Pons (tissue), 1 donor: ENCODE measurements at places on chromosomes 4 and X.

DNA sequence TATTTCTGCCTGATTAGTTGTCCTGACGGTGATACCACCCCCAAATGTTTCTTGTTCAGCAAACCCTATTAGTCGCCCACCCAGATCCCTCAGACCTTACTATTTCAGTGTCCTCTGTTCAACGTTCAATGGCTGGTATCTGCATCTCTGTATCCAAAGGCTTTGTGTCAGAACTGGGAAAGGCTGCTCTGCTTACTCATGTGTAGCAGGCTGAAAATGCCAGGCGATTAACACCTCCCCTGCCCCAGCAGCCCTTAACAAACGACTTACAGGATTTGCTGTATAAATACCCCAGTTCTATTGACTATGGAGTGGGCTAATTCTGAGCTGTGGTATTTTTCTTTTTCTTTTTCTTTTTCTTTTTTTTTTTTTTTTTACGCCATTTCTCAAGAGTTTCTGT is 415.0 kb downstream of the ZNF674 start:
- DNase-seq, result no peak

GRCh38 chr4:71602289-71602900 is 181.5 kb downstream of the GC start:
- DNase-seq, result no peak

GRCh38 chr4:61220556-61220955 is 20.4 kb downstream of the ADGRL3 start:
- DNase-seq, result peak; percentile 36

GRCh38 chr4:99857307-99857706 is 36.9 kb downstream of the LAMTOR3 start:
- peak; percentile 47 for DNase-seq

DNA sequence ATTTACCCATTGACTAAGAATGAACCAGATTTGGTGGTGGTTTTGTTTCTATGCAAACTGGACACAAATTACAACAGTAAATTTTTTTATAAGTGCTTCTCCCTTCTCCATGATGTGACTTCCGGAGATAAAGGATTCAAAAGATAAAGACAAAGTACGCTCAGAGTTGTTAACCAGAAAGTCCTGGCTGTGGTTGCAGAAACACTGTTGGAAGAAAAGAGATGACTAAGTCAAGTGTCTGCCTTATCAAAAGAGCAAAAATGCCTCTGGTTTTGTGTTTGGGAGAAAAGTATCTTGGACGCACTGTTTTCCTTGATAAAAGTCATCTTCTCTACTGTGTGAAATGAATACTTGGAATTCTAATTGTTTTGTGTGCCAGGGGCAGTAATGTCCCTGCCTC is 213.4 kb downstream of the GC start:
- no peak for DNase-seq

DNA sequence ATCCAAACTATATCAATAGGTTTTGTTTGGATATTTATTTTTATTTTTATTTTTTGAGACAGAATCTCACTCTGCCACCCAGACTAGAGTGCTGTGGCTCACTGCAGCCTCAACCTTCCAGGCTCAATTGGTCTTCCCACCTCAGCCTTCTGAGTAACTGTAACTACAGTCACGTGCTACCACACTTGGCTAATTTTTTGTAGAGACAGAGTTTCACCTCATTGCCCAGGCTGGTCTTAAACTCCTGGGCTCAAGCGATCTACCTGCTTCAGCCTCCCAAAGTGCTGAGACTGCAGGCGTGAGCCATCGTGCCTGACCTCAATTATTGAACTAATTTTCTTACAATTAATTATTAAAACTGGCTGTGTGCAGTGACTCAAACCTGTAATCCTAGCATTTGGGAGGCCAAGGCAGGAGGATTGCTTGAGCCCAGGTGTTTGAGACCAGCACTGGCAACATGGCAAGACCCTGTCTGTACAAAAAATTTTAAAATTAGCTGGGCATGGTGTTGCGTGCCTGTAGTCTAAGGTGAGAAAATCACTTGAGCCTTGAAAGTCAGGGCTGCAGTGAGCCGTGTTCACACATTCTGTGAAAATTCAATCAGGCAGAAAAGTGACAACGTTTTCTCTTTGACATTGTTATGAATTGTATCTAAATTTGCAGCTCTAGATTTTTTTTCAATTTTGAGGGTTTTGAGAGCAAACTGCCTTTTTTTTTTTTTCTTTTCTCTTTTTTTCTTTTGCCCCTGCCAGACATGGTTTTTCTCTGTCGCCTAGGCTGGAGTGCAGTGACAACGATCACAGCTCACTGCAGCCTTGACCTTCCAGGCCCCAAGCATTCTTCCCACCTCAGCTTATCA is 66.0 kb downstream of the UBE2K start:
- DNase-seq, result no peak

DNA sequence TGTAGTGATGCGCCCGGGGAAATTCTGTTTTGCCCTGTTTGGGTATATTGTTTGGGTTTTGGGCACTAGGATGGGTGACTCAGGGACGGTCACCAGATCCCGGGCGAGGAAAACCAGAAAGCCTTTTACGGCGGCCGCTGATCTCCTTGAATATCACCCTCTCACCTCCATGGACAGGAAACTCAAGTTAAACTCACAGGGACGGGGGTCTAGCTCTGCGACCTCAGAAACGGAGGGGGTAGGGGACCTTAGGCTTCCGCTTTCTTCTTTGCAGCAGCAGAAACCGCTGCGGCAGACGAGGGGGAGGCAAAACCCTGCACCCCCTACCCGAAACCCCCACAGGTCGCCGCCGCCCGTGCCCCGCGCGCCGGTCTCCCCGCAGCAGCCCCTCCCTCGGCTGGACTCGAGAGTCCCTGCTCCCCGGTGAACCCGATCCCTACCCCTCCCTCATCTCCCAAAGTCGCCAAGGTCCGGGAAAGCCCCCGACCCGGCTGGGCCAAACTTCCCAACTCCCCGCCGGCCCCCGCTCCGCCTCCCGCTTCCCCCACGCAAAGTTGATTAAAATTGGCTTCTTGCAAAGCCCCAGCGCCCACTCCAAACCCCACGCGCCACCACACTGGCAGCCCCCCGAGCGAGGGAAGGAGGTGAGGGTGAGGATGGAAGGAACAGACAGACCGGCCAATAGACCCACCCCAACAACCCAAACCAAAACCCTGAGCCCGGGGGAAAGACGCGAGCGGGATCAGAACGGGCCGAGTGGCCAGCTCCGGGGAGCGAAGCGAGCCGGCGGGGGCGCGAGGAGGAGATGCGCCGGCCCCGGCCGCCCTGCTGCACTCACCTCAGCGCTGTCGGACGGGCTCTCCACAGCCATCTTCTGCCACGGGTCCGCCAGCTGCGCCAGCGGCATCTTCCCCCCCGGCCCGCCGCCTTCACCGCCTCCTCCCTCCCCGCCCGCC is 705 bp downstream of the RPS6KA3 start:
- no peak for DNase-seq

GRCh38 chrX:136781180-136781797 is 557 bp upstream of the ARHGEF6 start:
- DNase-seq, result peak; percentile 21

GRCh38 chr4:163816494-163816893 is 322.0 kb downstream of the TMA16 start:
- DNase-seq, result no peak
